ENCODE measurements at places on chromosomes 7 and 10.

- DNase-seq, result no peak
These were observed 4.5 kb downstream of the GRID1 start for GRCh38 chr10:86362129-86362527.

DNA sequence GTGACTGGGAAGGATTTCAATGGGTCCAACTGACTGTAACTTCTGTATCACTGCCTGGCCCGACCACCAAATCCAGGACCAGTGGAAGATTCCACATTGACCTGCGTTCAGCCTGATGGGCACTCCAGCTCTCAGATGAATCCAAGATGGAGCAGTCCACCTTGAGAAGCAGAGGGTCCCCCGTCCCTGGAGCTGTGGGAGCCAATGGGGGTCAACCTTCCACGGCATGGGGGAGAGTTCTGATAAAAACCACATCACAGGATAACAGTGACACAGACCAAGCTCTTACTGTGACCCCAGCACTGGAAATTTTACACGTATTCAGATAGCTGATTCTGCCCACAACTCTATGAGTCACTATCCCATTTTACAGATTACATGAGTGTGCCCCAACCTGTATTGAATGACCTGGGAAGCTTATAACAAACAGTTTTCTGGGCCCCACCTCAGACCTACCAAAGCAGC is 11.2 kb downstream of the ZCCHC24 start:
- DNase-seq, result no peak

DNA sequence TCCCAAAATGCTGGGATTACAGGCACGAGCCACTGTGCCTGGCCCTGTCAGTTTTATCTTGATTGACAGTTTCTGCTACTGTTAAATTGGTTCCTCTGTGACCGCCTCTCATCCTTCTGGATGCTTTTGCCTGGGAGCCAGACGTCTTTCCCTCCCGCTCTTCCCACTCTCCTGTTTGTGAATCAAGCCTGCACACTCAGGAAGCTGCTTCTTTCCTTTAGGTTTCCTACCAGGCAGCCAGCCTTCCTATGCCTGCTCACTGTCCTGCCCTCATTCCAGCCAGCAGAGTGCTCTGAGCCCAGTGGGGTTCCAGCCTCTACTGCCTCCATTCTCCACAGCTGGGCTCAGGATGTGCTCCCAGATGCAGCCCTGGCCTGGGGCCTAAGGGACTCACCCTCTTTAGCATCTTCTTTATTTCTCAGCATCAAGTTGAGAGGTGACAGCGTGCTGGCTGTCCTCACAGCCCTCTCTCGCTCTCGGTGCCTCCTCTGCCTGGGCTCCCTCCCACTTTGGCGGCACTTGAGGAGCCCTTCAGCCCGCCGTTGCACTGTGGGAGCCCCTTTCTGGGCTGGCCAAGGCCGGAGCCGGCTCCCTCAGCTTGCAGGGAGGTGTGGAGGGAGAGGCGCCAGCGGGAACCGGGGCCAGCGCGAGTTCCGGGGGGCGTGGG is 5.1 kb downstream of the SH2D4B start:
- DNase-seq, result no peak

GRCh38 chr10:340646-341045 is 205.4 kb downstream of the ZMYND11 start:
- no peak for DNase-seq

GRCh38 chr7:42159130-42159529 is 77.9 kb downstream of the GLI3 start:
- no peak for DNase-seq

DNA sequence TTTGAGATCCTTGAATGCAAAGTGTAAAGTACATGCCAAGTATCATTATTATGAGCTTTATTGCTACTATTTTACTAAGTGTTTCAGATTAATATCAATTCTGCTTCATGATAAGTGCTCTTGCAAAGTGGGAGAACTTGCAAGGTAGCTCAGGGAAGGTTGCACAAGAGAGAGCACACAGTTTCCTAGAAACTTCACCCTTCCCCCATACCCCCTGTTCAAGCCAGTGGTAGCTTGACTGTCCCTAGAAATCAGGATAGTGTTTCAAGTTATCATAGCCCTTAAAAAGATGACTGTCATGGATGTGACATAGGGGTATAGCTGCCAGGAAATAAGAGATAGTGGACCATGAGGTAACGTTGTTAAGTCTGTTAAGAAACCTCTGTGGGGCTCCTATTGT is 251.5 kb downstream of the TRIL start:
- no peak for DNase-seq

Measured in caudate nucleus (tissue), 63 donors.